GM04503 (cell line): ENCODE measurements at places on chromosomes 1 and 21.

GRCh38 chr1:211870156-211870555 lies 39.6 kb upstream of the LPGAT1 start:
- DNase-seq, result peak; percentile 6

DNA sequence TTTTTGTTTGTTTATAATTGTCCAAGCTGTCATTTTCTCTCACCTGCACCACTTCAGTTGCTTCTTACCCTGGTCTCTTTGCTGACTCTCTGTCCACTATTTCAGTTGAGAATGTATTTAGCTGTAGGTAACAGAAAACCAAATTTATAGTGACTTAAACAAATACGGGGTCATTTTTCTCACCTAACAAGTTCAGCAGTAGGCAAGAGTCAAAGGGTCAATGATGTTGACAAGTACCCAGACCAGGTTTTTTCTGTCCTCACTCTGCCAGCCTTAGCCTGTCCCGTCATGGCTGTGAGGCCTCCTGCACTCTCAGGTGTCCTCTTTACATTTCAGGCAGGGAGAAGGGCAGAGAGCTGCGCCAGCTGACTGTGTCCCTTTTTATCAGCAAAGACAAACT lies 11.8 kb downstream of the RIIAD1 start:
- DNase-seq, result no peak

DNA sequence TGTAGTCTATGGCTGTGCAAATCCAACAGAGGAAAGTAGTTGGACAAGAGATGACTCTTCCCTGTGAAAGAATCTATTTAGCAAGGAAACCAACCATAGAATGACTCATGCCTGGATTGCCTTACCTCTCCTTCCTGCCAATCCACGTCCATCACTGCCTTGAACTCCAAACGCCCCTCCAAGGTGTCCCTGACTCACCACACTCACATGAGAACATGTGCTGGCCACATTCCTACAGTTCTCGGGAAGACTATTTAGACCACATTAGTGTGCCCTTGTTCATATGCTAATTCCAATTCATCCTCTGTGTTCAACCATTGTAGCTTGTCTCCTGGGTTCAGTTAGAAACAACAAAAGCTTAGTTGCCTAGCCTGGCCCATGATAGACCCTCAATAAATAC lies 157.3 kb downstream of the SLC30A10 start:
- peak; percentile 29 for DNase-seq

DNA sequence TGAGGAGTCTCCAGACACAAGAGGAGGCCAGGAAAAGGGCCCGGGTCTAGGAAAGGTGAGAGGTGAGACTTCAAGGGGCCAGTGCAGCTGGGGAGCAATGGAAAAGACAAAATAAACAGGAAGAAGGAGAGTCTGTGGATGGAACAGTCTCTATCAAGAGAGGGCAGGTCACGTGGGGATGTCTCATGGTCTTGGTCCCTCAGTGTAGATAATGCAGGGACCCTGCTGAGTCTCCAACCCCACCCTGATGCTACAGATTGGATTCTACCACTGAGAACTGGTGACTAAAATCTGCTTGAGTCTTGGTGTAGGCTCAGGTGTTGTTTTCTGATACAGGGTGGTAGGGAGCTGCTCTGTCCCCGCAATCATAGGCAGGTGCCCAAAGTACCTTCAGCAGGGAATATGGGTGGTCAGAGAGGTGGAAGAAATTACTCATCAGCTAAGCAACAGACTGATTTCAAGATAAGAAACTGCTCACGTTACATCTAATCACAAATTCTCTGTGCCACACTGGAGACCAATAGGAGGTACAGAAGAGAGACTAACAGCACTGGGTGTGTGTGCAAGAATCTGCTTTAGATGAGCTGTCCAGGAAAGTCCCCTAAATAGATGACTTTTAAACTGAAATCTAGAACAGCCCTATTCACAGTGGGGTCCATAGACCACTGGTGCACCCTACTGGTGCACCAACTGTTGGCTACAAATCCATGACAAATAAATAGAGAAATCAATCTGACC lies 101.5 kb upstream of the TLR5 start:
- no peak for DNase-seq

DNA sequence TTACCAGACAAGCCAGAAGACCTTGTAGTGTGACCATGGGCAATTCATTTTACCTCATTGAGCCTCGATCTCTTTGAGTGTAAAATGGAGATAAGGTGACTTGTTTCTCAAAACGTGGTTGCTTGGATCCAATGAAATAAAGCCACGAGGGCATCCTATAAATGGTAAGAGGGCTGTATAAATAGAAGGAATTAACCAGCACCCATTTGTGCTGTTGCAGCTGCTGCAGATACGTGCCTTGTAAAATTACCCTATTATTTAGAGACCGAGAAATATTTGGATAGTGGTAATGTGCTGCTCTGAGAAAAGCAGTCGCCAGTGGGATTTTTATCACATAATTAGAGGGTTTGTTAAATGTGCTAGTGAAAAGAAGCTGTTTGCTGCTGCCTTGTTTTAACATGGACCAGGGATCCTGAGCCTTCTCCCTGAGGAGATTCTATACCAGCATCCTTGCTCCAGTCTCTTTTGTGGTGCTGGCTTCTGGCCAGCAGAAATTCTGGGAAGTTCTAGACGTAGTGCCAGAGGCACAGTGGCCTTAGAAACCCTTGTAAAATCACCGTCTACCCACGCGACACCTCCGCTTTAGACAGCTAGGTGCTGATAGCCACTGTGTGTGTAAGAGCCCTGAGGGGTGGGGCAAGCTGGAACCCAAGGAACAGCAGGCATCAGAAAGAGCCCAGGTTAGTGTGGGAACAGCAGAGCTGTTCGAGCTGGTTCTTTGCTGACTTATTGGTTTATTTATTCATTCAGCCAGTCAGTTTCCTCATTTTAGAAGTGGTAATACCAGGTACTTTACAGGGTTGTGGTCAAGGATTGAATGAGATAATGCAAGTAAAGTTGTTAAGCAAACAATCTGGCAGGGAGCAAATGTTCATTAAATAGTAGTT lies 137.5 kb downstream of the NOS1AP start:
- no peak for DNase-seq

DNA sequence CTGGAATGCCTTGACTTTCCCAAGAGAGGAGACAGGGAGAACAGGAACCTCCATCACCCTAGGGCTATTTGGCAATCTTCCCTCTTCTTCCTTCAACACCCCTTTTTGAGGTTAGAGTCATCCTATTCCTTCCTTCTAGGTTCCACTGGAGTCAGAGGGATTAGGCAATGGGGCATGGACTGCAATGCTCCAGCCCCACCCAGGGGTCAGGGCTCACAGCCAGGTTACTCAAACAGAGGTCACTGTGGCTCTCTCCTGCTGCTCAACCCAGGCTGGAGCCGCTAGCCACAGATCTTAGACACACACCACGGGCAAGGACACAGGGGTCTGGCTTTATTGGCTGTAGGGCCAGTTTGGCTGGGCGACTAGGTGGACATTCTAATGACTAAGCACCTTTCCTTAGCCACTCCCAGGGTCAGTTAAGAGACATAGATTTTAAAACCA lies 145.5 kb upstream of the NRIP1 start:
- no peak for DNase-seq

DNA sequence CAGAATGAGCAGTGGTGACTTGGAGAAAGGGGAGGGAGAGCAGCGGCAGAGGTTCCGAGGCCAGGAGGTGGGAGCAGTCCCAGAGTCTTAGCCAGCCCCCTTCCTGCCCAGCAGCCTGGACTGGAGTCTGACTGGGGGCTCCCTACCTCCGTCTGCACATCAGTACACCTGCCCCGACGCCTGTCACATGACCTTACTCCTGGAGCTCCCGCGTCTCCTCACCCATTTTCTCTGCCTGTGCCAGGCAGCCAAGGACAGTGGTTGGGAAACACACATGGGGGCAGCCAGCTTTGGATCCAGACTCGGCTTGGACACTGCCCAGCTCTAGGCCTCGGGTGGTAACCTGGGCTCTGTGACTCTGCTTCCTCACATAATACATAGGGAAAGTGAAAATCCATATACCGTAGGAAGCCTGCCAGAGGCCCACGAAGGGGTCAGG lies 16.9 kb downstream of the ACTRT2 start:
- no peak for DNase-seq

- no peak for DNase-seq
Measured at GRCh38 chr1:52240592-52241210, 98.8 kb downstream of the ZFYVE9 start.

DNA sequence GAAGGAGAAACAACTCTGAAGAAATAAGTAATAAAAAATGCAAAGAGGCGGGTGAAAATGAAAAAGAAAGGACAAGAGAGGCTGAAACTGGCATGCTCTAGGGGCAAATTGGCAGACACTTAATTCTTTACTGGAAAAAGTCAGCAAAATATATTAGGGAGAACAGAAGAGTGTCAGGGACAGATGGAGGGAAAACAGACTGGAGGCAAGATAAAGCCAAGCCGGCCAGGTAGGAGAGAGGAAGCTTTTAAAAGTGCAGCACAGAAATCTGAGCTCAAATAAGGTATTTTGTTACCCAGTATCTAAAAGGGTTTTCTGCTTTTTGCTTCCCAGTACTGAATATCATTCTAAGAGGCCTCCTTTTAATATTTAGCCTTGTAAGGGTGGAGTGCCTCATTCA lies 339.3 kb downstream of the PAPPA2 start:
- DNase-seq, result no peak

- no peak for DNase-seq
Measured at GRCh38 chr1:87028576-87028975, 114.1 kb downstream of the HS2ST1 start.

DNA sequence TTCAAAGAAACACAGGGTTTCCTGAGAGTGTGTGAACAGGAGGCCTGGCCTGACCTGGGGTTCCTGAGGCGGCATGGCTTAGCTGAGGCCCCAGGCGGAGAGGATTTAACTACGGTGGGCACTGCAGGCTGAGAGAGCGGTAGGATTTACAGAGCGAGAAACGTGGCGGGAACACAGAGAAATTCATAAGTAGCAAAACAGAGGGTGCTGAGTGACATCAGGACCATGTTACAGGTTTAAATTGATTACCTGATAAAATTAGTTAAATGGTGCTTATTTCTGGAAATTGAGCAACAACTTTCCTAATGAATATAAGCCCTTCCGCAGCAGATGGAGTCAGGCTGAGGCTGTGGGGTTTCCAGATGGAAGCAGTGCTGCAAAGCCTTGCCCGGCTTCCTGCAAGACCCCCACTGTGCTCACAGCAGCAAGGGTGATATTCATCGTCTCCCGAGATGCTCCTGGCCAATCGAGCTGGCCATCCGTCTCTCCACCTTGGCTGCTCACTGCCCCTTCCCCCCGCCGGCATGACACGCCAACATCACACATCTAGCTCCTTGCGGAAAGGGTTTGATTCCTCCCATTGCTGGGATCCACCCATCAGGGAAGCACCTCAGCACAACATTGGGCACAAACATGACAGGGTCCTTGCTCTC lies 69.4 kb upstream of the MORC3 start:
- DNase-seq, result no peak

DNA sequence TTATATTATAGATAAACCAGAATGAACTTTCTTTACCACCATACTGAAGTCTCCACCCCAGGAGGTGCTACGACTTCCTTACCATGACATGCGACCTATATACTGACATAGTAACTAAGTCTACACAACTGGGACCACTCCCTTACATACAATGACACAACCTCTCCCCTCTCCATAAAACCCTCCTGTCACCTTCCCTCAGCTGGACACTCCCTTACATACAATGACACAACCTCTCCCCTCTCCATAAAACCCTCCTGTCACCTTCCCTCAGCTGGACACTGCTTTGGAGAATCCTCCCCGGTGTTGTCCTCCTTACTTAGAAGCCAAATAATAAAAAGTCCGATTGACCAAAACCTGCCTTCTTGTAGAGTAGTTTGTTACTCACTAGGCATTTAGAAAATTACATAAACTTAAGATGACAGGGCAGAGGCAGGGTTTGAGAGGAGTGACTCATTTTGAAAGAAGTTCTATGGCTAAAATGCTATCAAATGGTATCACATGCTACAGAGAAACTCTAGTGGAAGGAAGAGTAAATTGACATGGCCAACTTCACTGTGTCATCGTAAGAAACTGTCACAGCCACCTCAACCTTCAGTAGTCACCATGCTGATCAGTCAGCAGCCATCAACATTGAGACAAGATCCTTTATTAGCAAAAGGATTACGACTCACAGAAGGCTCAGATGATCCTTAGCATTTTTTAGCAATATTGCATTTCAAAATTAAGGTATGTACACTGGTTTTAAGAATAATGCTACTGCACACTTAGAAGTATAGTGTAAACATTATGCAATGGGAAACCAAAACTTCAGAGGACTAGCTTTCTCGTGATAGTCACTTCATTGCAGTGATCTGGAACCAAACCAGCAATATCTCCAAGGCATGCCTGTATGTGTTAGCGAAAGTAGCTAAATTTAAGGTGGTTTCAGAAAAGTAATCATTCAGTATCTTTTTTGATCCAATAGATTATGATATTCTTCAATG lies 56.4 kb downstream of the AHCTF1 start:
- peak; percentile 57 for DNase-seq
